Inflammatory macrophage treated with lipopolysaccharide for 1 hour (primary cell): ENCODE measurements at places on chromosomes 11 and 22.

GRCh38 chr11:112511271-112511670, 250.6 kb upstream of the PLET1 start:
- no peak for DNase-seq

GRCh38 chr11:64834723-64835615, 9.5 kb downstream of the CDC42BPG start:
- no peak for DNase-seq

GRCh38 chr22:45473626-45474237, 29.0 kb upstream of the FBLN1 start:
- no peak for DNase-seq

- no peak for DNase-seq
These were observed 17.0 kb downstream of the NEAT1 start for GRCh38 chr11:65439331-65440181.

GRCh38 chr22:49322231-49322630, 505.4 kb downstream of the BRD1 start:
- DNase-seq, result no peak

GRCh38 chr11:15453211-15453765, 338.6 kb downstream of the INSC start:
- no peak for DNase-seq

DNA sequence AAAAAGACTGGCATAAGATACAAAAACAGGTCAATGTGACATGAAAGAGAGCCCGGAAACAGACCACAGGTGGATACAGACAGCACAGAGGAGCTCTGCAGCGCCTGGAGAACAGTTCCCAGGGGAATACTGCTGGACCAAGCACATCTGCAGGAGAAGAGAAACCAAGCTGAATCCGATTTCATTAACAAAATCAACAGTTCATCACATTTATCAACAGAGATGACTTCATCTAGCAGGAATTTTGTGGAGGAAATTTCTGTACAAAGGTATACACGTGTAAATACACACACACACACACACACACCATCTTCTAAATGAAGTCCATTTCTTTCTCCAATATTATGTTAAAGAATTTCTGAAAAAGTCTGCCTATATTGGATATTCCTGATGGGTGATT, 17.1 kb downstream of the YPEL1 start:
- DNase-seq, result no peak

- no peak for DNase-seq
These were observed 648.8 kb downstream of the METTL15 start for GRCh38 chr11:28756977-28757376.

GRCh38 chr22:38869663-38870062, 2.4 kb downstream of the CBX6 start:
- DNase-seq, result no peak

- no peak for DNase-seq
These were observed 135.0 kb upstream of the MTNR1B start for GRCh38 chr11:92834296-92835020.

- DNase-seq, result no peak
These were observed 74.4 kb upstream of the NTM start for GRCh38 chr11:131295986-131296385.

- peak; percentile 66 for DNase-seq
These were observed 2.1 kb upstream of the ATF4 start for GRCh38 chr22:39518144-39518786.

DNA sequence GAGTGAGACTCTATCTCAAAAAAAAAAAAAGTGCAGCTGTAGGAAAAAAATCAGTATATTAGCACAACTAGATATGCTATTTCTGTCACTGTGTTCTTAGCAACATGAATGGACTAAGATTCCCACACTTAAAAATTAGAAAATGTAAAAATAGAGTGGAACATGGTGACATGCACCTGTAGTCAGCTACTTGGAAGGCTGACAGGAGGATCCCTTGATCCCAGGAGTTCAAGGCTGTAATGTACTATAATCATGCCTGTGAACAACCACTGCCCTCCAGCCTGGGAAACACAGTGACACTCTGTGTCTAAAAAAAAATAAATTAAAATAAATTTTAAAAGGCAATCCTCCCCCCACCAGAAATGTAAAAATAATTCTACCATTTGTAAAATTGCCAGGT, 29.8 kb downstream of the PICALM start:
- DNase-seq, result no peak

DNA sequence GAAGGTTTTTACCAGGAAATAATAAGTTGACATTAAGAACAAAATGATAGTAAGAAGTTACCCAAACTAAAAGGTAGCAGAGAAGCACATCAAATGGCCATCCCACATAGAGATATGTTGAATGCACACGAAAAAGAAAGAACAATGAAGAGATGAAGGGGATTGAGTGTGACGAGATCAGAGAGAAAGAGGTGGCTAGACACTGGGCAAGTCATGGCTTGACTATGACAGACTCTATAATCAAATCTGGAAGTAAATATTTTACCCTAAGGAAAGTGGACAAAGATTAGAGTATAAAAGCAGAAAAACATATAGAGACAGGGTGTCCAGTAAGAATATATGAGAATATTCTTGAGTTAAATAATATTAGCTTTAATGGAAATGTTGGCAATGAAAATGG, 31.4 kb downstream of the CASP12 start:
- DNase-seq, result no peak

DNA sequence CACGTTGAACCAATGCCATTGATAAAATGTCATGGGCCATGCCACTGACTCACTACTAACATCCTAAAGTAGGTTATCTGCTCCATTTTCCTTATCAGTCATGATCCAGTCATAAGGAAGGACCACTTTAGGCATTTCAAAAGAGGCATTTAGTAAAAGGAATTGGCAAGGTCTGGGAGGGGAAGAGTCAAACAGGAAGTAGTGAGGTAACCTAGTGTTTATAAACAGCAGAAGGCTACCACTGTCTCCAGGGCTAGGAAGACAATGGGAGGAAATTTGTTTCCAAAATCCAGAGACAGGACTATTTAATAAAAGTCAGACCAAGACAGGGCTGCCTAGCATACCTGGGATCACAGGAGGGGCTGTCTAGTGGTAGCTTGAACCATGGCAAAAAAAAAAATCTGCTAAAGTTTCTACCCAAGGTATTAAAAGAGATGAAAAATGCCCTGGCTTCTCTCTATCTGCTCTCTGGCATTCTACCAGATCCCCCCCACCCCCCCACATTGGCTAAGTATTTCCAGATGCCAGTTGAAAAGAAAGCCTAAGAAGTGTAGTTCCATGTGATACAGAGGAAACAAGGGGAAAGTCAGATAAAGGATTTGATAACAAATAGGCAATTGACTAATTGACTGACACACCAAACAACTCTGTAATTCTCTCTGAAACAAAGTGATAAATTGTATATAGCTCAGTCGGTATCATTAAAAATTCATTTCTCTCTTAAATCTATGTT, 50.4 kb upstream of the C11orf87 start:
- no peak for DNase-seq

DNA sequence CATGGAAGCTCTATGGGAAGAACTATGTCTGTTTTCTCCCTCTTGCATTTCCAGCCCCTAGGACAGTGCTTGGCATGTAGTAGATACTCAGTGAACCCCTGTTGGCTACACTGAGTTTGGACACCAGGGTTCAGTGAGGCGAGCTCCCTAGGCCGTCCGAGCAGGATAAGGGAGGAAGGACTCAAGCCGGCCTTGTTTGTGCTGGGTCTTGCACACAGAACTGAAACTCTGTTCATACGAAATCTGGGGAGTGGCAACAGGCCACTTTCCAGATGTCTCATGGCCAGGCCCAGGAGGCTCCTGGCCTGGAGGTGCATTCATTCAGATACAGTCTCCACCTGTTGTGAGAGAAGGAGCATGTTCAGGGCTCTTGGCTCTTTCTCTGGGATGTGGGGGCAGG, 23.6 kb upstream of the LMO1 start:
- DNase-seq, result no peak

DNA sequence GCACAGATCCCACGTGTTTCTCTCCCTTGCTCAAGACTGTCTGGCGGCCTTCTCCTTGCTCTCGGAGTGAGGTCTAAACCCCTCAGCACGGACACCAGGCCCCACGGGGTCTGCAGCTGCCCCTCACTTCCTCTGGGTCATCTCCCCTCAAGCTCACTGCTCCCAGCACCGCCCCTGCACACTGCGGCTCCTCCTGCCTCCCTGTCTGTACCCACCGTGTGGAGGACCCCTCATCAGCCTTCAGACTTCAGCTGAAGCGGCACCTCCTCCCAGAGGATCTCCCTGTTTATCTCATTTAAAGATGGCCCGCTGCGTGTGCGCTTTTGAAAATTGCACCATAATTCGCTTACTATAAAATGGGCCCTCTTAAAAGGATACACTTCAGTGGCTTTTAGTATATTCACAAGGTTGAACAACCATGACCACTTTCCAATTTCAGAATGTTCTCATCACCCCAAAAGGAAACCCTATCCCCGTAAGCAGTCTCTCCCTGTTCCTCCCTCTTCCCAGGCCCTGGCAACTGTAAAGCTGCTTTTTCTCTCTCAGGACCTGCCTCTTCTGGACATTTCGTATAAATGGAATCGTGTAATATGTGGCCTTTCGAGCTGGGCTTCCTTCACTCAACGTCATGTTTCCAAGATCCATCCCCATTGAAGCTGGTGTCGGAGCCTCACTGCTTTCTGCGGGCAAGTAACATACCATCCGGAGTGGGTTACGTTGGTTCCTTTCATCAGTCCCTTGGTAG, 14.4 kb upstream of the TPCN2 start:
- no peak for DNase-seq

DNA sequence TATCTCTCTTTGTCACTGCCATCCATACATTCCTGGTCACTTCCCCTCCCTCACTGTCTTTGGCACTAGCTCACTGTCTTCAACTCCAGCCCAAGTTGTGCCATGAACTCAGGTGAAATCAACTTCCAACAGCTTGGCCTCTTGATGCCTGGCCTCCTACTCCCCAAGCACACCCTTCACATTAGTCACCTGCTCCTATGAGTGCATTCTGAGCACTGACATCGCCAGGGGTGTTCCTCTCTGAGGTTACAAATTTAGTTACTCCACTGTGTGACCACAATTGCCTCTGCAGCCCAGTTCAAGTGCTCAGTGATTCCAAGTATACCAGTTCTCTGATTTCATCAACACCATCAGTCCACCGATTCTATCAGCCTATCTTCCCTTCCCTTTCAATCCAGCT, 10.8 kb downstream of the DRD2 start:
- DNase-seq, result no peak

GRCh38 chr11:86775361-86775760, 25.0 kb upstream of the PRSS23 start:
- no peak for DNase-seq

GRCh38 chr11:74819400-74819799, 70.8 kb downstream of the RNF169 start:
- DNase-seq, result no peak

DNA sequence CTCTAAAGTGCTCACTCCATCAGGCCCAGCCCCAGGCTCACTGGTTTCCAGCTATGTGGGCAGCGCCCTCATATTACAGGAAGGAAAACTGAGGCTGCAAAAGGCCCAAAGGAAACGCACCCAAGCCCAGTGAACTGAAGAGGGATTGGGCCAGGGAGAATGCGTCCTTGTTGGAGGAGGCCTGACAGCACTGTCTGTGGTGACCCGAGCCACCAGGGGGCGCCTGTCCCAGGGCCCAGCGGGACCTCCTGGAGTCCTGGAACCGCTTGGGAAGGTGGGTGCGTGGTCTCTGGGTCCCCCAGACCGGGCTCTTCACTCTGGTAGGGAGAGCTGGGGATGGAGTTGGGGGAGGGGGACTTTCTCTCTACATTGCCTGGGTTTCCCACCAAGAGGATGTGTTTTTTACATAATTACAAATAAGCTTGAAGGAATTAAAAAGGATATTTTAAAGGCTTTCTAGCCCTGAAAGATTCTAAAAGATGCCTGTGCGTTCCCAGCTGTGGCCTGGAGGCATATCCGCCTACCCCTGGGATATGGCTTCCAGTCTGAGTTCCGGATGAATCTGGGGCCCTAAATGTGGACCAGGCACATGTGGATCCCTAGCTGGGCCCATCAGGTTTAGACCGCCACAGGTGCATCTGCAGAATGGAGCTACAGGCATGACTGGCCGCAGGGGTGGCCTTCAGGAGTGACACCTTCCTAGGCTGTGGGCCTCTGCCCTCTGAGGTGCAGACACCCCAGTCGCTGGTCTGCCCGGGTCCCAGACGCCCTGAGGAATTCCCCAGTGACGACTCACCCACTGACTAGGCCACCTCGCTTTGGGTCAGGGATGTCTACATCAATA, 4.2 kb downstream of the SPI1 start:
- peak; percentile 73 for DNase-seq

GRCh38 chr11:45209891-45210699, 63.7 kb downstream of the PRDM11 start:
- DNase-seq, result no peak

GRCh38 chr22:30863081-30863833, 105.3 kb downstream of the MORC2 start:
- DNase-seq, result no peak

GRCh38 chr11:64357904-64358535, 942 bp upstream of the RPS6KA4 start:
- DNase-seq, result no peak

GRCh38 chr11:350723-351255, 18.5 kb upstream of the B4GALNT4 start:
- DNase-seq, result peak; percentile 62

- no peak for DNase-seq
These were observed 47.9 kb upstream of the SUSD2 start for GRCh38 chr22:24133187-24133965.

DNA sequence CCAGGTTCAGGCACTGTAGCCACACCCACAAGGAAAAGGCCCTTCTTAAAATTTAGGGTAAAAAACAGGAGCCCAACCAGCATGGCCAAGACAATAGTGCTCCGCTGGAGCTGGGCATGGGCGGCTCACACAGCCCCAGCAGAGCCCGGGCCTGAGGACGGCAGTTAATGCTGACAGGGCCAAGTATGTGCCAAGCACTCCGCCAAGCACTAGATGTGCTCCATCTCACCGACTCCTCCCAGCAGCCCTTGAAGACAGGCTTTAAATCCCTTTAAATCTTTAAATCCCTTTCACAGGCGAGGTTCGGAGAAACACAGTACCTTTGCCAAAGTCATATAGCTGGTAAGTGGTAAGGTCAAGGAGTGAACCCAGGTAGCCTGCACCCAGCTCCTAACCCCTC, 4.8 kb downstream of the ARFGAP2 start:
- DNase-seq, result no peak

DNA sequence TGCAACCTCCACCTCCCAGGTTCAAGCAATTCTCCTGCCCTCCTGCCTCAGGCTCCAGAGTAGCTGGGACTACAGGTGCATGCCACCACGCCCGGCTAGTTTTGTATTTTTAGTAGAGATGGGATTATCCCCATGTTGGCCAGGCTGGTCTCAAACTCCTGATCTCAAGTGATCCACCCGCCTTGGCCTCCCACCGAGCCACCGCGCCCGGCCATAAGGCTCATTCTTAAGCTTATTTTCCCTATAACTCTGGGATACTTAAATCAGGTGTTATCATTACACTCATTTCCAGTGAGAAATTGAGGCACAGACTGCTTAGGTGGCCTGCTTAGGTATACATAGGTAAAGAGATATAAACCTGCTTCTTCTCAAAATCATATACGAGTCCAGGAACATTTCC, 188.3 kb upstream of the MTNR1B start:
- DNase-seq, result no peak

GRCh38 chr22:22949953-22950352, 62.3 kb downstream of the IGLL5 start:
- no peak for DNase-seq
